IMR-90 (cell line): ENCODE measurements at places on chromosomes 7 and 10.

DNA sequence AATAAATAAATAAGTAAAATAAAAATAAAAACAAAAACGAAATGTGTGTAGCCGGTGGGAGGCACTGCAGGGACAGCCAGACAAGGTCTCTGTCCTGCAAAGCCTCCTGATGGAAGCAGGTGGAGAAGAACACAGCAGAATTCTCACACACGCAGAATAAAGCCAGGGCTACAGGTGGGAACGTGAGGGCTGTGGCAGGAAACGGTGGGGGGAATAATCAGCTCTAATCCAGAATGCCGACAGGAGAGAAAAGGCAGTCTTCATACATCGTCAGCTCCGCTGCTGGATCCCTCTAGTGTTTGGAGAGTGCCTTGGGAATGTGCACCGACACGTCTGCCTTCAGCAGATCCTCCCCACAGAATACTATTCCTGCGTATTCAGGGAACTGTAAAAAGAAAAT, 6.8 kb upstream of the SNX8 start:
- peak; percentile 22 for DNase-seq

DNA sequence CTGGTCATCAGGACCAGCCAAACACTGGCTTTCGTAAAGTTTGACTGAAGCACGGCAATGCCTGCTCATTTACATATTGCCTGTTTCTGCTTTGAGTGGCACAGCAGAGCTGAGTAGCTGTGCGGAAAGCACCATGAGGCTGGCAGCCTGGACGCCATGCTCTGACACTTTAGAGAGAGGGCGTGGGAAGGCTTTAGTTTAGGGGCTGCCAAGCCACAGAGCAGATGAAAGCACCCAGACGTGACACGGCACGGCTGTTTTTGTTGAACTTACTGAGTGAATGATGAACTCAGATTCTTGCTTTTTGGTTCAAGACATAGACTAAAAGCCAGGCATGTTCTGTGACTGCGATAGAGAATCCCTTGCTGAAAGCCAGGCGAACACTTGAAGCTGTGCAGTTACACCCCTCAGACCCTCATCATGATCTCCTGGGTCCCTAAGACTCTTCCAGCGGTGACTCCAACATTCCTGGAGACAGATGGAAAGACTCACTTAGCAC, 182.1 kb downstream of the ZMYND11 start:
- DNase-seq: peak; percentile 90

- no peak for DNase-seq
Measured at GRCh38 chr10:86178401-86179152, 188.0 kb downstream of the GRID1 start.

DNA sequence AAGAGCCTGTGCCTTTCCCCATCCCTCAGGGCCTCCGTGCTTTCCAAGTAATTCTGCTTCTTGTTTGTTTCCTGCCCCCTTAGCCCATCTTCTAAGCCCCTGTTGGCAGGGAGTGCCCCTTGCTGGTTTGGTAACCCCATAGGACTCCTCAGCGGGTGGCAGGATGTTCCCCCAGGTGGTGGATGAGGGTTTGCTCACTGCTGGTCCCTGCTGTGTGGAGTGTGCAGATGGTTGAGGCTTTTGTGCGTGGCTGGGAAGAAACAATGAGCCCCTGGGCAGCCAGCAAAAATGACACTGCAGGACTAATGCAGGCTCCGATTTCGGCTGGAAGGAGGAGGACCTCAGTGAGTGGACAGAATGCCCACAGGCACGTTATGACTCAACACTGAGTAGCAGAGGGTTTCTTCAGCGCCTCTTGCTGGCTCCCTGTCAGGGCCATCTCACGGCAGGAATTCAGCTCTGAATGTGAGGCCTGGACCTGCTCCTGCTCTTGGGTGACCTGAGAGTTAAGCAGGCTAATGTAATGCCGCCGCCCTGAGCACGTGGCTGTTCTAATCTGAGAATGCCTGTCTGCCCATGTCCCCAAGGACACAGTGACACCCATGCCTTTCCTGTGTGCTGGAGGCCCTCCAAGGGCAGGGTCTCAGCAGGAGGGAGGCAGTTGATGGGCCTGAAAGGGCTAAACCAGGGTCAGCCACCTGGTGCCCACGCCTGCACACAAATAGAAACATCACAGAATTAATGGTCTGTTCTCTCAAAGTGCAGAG, 16.6 kb downstream of the BAG3 start:
- peak; percentile 98 for DNase-seq

DNA sequence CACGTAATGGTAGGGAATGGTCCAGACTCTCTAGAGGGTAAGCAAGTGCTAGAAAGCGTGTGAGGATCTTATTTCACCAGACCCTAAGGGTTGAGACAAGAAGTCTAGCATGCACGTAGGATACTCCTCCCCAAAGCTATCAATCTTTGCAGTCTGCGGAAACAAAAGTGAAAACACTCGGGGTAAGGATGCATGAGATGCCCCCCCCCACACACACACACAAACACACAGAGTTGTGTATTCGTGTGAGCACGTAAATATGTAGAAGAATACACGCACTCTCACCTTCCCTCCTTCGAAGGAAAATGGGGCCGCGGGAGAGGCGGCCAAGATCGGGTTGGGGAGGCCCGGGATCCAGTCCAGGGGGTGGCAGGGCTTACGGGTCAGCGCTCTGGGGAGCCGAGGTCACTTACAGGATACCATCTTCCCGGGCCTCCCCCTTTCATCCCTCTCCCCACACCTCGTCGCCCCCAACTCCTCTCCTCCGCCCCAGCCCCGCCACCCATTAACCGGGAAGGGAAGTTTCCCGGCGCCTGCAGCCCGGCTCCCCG, 455 bp downstream of the CUL2 start:
- DNase-seq: peak; percentile 43

DNA sequence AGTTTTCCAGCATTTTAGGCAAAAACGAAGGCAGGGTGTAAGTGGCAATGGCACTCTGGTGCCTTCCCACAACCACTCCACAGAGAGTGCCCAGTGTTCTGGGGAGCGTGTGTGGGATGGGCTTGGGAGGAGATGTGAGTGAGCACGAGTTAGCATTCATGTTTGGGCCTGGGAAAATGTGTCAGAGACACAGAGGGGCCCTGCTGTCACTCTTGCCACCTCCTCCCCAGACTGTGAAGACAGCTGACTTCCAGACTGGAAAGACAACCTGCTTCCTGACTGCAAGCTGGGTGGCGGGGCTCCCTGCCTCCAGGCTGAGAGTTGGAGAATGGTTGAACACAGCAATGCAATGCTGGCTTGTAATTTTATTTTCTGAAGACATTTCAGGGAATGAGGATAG, 454.5 kb upstream of the ZMIZ1 start:
- DNase-seq: no peak

GRCh38 chr7:52749880-52750279, 285.6 kb upstream of the POM121L12 start:
- DNase-seq: no peak

GRCh38 chr7:34070511-34071323, 165.4 kb downstream of the BMPER start:
- peak; percentile 82 for DNase-seq

- no peak for DNase-seq
Measured at GRCh38 chr7:16040346-16040745, 353.9 kb upstream of the MEOX2 start.

- peak; percentile 95 for DNase-seq
Measured at GRCh38 chr7:96236198-96237039, 85.5 kb downstream of the SLC25A13 start.
